ENCODE measurements at places on chromosomes 7 and 10.

DNA sequence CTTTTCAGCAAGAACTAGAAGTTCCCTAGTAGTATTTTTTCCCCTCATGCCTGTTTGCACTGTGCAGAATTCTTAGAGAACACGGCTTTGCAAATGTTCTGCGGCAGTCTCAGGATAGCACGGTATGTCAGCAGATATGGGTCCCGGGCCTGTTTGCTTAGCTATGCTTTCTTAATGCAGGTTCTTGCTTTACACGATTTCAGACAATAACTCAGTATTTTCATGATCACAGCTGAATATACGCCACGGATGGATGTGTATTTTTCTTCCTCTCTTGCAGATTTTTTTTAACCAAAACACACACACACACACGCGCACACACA lies 137.3 kb downstream of the HECW1 start:
- no peak for DNase-seq

DNA sequence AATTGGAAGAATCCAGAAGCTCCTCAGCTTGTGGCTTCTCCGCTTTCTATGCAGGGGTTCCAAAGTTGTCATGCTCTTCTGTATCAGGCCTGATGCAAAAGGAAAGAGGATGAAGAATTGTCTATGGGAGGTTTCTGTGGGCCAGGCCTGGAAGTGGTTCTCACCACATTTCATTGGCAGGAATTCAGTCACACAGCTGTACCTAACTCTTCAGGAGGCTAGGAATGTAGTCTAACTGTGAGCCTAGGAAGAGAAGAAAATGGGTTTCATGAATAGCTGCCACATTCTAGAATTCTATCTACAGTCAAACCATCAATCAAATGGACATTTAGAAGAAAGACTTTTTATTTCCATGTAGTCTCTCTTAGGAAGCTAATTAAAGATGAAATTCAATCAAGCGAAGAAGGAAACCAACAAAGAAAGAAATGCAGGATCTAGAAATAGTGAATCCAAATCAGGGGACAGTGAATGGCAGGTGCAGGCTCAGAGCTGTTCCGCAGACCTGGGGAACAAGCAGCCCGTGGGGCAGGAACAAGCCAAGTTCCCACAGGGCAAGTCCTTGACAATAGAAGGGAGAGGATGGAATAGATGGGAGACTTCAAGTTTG lies 25.4 kb upstream of the USP6NL start:
- DNase-seq = no peak

DNA sequence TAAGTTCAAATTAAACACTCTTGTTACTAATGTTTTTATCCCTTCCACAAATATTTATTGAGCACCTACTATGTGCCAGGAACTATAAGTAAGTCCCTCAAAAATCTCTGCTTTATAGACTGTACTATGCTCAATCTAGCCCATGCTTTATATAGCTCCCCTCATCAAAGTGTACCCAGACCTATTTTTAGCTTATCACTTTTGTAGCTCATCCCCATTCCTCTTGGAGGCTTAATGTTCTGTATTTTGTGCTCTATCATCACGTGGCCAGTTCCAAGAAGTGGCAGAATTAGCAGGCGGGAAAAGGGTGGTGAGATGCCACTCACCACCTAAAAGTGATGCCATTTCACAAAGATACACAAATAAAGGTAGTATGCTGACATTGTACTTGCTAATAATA lies 138.1 kb upstream of the BET1 start:
- DNase-seq = no peak

- DNase-seq = no peak
Measured at GRCh38 chr7:100061518-100062193, 12.1 kb downstream of the ZSCAN21 start.

GRCh38 chr7:28199021-28199510 lies 18.5 kb upstream of the JAZF1 start:
- no peak for DNase-seq

DNA sequence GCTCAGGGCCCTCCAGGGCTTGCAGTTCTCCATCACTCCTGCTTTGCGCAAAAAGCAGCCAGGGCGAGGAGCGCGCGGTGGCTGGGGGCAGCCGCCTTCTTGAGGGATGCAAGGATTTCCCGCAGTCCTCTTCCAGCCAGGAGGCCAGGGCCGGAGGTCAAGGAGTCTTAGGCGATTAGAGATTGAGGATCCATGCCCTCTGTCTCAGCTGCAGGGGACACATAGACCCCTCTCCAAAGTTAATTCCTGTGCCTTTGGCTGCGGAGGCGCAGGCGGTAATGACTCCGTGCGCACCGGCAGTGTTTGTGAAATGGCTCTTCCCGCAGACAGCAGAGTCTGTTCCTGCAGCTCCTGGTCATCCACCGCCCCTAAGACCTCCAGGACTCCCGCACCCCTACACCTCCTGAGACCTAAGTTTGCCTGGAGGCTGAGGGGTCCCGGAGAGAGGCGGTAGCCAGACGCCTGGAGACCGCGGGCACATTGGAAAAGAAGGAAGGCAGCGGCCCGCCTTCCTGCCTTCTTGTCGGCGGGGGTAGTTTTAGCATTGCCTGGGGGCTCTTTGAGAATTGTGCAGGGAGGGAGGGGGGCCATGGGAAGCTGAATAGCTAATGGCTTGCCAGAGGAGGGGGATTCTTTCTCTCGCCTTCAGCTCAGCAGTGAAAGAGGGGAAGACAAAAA lies 3.3 kb upstream of the NEUROG3 start:
- no peak for DNase-seq

GRCh38 chr10:80474597-80474910 lies 20.4 kb downstream of the TSPAN14 start:
- no peak for DNase-seq

GRCh38 chr7:96547371-96547811 lies 162.3 kb downstream of the SEM1 start:
- no peak for DNase-seq

DNA sequence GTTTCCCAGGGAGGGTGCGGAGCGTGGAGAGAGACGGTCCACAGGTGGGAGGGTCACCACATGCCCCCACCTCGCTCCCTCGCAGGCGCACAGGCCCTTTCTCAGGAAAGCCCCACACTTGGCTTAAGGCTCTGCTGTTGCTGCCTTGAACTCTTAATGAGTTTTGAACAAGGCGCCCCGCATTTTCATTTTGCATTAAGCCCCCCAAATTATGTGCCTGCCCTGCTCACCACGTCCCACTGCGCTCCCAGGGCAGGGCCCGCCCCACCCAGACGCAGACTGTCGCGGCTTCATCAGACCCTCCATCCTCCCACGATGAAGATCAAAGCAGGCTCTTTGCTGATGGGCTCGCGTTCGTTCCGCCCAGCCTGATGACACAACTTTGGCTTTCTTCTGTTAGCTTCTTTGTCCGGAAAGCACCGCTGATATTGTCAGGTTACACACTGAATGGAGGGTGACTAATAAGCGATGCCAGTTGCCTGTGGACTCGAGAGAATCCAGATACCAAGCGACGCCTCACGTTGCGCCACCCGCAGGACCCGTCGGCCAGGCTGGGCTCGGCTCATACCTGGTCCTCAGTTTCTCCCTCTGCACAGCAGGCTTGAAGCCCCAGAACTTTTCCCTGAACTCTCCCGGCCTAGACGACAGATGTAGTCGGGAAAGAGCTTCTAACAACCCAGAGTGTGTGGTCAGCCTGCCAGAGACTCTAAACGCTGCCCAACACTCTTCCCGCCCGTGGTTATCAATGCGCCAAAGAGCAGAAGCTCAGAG lies 9.5 kb downstream of the CALML3 start:
- DNase-seq = no peak

DNA sequence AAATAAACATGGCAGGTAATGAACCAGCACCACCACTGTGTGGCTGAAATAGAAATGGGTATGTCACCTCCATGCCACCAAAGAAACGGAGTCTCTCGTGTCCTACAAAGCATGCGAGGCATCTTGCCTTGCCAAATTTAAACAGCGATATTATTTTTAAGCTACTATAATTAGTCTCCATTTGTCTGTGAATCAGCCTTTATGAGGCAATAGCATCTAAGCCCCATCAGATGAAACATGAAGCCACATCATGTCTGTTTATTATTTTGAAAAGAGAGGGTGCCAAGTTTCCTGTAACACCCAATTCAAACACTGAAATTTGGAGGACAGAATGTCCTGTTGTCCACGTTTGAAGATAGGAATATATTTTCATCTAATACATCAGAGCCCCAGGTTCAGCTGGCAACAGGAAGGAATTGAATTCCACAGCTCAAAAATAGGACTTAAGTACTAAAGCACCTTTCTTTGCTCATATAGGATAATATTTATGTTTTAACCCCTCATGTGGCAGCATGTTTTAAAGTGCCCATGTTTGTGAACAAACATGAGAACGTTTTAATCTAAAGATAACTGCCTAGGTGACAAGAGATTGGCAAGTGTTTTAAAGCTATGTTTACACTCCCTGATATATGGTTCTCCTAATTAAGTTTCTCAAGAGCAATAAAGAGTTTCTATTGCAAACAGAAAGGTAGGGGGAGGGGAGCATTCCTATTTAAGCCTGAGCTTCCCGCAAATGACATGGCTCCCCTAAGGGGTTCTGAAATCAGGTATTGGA lies 86.8 kb downstream of the SORBS1 start:
- DNase-seq = no peak

GRCh38 chr10:106401161-106401560 lies 763.3 kb downstream of the SORCS1 start:
- no peak for DNase-seq

DNA sequence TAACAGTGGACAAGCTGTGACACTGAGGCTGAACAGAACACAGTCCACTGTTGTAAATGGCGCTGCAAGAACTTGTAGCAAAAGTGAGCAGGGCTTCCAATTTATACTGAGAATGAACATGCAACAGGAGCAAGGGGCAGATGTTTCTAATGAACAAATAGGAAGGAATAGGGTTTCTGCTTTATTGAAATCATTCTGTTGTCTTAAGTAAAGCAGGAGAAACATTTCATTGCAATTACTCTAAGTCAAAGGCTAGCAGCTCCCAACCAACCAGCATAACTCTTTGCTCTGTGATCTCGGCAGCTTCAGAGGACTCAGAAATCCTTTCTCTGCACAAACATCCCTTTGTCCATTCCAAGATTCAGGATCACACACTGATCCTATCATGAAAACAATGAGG lies 236.2 kb upstream of the PRSS58 start:
- DNase-seq = no peak

GRCh38 chr7:78280276-78280675 lies 481.7 kb downstream of the PHTF2 start:
- no peak for DNase-seq

DNA sequence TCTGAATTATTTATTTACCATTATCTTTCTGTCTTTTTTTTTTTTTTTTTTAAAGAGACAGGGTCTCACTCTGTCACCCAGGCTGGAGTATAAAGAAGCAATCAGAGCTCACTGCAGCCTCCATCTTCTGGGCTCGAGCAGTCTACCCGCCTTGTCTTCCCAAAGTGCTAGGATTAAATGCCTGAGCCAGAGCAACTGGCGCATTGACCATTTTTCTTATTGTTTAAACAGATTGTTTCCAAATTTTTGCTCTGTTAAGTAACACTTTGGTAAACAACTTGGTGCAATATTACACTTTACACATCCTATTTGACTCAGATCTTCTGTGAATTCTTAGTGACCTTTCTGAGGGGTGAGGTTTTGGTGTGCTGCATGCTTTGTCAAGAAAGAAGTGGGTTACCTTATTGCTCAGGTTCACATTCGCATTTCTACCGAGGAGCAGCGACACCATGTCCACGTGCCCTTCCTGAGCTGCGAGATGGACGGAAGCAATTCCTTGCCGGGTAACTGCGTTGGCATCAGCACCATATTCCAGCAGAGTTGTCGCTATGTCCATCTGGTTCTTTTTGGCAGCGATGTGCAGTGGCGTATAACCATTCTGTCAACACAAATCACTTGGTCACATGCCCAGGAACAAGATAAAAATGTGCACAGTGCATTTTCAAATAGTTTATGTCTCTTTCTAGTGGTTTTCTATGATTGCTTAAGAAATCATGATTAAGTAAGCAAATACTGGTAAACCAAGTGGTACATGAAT lies 203.2 kb downstream of the ANK3 start:
- no peak for DNase-seq

GRCh38 chr7:104643587-104644217 lies 315.3 kb downstream of the LHFPL3 start:
- no peak for DNase-seq

DNA sequence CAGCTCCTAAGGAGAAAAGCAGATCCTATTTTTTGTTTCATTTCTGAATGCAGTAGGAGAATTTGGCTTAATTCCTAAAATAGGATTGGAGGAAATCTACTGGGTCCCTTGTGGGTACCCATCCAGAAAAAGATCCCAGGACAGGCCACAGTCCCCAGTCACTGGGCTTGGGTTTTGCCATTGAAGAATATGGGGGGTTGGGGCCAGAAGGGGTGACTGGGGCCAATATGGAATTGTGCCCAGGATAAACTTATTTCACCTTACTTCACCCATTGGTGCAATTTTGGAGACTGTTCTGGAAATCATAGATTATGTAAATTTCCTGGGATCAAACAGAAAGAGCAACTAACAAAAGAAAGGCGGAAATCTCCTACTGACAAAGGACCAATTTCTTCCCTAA lies 5.0 kb downstream of the HOXA5 start:
- DNase-seq = no peak

DNA sequence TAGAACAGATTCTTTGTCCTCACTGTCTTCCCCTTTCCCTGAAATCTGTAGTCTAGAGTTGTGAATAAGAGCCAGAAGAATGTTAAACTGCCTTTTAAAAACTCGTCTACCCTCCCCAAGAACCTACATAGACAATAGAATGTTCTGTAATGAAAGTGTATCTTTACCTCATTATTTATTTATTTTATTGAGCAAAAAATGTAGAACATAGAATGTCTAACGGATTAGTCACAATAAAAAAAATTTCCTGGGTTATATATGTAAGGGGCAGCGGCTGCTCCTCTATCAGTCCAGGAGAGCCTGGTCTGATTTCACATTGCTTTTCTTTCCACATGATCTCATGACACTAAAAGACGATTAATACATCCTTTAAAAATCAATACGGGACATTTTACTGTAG lies 135.7 kb downstream of the SDK1 start:
- DNase-seq = no peak

DNA sequence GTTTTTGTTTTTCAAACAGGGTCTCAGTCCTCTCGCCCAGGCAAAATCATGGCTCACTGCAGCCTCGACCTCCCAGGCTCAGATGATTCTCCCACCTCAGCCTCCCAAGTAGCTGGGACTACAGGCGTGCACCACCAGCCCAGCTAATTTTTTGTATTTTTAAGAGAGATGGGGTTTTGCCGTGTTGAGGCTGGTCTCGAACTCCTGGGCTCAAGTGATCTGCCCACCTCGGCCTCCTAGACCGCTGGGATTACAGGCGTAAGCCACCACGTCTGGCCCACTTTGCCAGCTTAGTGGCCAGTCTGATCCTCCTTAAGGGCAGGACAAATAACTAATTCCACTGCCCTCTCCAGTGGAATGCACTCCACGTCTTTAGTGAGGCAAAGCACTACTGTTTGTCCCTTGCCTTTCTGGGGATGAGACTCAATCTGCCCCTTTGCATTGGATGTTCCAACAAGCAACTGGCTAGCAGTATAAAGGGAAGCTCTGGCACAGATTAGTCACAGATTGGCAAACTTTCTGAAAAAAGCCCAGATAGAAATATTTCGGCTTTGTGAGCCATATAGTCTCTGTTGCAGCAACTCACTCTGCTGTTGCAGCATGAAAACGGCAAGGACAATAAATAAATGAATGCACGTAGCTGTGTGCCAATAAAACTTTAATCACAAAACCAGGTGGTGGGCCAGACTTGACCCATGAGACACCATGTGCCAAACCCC lies 143.8 kb upstream of the RHEB start:
- DNase-seq = no peak

Data from CD4-positive, alpha-beta T cell treated with Interleukin-6 for 4 hours (primary cell).